T-helper 17 cell (primary cell): ENCODE measurements at places on chromosomes 16 and 17.

DNA sequence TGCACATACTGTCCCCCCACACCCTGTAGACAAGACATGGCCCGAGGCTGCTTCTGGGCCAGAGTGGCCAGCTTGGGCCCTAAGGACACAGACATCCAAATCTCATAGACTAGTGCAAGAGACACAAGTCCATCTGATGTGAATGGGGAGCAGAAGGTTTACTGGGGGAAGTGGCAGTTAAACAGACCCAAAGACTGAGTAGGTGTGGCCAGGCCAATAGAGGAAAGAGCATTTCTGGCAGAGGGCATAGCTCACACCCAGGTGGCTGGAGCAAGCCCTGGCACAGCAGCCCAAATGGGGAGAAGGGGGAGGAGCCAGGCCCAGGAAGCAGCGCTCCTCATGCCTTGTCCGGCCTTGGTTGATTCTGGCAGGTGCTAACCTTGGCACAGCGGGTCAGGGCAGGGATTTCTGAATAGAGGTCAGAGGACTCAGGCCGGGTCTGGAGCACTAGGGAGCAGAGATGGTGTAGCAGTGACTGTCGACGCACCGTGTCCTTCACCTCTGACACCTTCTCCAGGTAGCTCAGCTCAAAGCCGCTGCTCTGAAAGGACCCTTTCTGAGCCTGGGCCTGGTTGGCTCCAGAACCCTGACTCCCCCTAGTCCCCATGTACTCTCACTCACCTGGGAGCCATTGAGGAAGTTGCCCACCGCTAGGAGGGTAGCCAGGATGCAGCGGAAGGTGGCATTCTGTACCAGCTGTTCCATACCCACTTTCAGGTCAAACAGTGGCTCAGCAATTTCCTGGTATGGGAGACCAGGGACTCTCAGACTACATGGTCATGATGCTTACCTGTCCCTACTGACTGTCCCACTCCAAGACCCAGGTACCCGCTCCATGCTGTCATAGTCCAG lies 4.1 kb downstream of the TMEM208 start:
- no peak for DNase-seq

GRCh38 chr16:23132775-23133463 lies 16.3 kb downstream of the USP31 start:
- DNase-seq = no peak

DNA sequence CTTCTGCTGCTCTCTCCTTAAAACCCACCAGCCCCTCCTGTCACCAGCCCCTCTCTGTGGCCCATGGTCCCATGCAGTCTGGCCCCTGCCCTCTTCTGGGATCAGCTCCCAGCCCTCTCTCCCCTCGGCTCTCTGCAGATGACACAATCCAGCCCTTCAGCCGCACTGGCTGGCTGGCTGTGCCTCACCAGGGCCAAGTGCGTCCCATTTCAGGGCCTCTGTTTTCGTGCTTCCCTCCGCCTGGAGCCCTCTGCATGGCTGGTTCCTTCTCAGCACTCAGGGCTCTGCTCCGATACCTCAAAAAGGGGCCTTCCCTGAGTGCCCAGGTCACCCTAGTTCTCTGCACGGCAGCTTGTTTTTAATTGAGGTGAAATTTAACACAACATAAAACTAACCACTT lies 124.3 kb downstream of the SOCS1 start:
- no peak for DNase-seq

DNA sequence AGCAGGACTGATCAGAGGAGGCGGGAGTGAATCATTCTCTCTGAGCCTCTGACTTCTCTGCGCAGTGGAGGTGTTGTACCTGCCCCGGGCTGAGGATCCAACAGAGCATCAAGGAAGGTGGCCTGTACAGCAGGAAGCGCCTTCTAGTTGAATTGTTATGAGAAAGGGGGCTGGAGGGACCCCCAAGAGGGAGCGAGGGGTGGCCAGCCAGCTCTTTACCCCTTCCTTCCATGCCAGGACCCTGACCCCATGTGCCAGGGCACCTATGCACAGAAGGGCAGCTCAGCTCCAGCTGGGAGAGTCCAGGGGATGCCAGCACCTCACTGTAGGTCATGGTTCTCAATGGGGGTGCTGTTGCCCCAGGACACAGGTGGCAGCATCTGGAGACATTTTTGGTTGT lies 149.3 kb downstream of the SDK2 start:
- DNase-seq = no peak

GRCh38 chr16:89139907-89140361 lies 31.6 kb upstream of the CDH15 start:
- no peak for DNase-seq

DNA sequence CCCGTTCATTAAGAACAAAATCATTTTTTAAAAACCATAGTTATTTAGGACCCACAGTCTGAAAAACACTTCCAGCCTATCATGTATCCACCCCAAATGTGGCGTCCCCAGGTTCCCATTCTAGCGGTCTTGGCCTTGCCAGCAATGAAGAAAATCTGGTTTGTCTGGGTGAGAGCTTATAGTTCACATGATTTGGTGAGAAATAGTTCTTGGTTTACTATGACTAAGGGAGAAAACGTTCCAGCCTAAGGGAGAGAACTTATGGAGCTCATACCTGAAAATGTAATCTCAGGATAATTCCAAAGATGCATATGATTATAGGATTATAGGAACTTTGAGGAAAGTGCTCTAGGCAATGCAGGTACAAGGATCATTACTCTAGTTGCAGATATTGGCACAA lies 4.8 kb downstream of the MARVELD3 start:
- DNase-seq = no peak

DNA sequence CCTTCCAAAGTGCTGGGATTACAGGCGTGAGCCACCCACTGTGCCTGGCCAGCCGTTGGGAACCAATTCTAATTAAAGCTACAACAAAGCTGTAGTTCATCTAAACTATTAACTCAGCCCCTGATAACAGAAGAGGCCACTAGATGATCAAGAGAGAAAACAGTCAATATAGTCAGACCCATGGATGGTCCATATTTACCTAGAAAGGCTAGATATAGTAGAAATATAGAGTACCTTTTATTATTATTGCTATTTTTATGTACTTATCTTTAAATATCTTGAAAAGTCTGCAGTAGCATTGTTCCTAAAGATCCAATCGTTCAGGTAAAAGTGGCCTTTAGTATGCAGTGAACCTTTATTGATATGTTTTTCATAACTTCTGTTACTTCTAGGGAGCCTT lies 43.2 kb downstream of the RNF213 start:
- no peak for DNase-seq

GRCh38 chr16:56628486-56629350 lies 3.1 kb downstream of the MT1E start:
- DNase-seq = no peak

- DNase-seq = no peak
Observed at GRCh38 chr16:67548265-67549126, 13.8 kb upstream of the CTCF start.

DNA sequence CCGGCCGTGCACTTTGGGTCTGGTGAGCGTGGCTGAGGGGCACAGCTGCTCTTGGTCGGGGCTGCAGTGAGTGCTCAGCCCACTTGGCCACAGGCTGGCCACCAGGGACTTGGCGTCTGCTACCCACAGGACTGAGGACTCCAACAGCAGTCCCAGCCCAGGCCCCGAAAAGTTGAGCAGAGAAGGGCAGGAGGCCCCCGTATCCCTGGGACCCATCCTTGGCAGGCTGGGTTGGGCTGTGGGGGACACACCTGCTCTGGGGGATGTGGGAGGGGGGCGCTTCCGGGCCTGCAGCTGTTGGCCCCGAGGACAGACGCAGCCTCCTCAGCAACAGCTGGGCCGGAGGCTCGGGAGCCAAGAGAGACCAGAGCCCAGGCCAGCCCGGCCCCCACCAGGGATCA lies 19.4 kb upstream of the SSTR5 start:
- DNase-seq = no peak

DNA sequence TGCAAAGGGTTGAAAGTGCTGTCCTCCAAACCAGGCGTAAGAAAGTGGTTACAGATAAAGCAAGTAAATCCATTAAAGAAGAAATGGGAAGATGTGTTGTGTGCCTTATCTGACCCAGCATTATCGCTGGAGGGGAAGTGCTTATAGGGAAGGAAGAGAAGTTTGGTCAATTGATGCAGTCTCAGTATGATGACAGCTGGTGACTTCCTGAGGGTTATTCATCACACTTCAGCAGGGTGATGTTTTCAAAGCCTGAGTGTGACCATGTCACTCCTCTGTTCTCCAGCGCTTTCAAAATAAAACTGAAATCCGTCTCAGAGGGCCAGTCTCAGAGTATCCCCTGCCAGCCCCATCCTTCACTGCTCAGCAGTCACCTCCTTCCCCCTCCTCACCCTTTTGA lies 505.4 kb upstream of the RBFOX1 start:
- no peak for DNase-seq

- no peak for DNase-seq
Observed at GRCh38 chr16:14186795-14187221, 115.7 kb downstream of the MRTFB start.

DNA sequence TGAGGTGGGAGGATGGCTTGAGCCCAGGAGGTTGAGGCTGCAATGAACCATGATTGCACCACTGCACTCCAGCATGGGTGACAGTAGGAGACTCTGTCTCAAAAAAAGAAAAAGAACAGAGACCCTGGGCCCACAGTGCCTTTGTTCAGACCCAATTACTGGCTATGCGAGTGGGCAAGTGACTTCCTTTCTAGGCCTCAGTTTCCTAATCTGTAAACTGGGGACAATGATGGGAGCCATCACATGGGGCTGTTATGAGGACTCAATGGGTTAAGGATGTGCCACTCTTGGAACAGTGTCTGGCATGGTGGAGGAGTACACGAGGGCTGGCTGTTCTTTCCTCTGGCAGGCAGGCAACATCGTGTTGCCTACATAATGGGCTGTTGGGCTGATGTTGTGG lies 47.3 kb upstream of the NDRG4 start:
- DNase-seq = no peak

DNA sequence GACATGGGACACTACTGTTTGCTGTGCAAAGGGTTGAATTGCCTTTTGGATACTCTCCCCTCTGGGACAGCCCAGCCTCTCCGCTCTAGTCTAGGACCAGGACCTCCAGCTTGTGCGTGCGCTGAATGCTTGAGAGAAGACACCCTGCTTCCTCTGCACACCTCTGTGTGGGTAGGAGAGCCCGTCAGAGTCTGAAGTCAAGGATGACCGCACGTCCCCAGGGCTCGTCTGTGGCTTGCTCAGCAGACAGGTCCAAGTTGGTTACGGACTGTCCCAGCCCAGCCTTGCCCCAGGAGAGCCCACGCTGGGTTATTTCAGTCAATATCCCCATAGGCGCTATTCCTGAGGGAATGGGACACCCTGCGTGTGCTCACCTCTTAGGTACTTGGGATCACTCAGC lies 3.7 kb downstream of the C16orf89 start:
- no peak for DNase-seq

GRCh38 chr17:19005789-19006430 lies 1.3 kb upstream of the FAM83G start:
- DNase-seq = no peak

GRCh38 chr17:77594416-77595209 lies 363.9 kb upstream of the TNRC6C start:
- DNase-seq = no peak

DNA sequence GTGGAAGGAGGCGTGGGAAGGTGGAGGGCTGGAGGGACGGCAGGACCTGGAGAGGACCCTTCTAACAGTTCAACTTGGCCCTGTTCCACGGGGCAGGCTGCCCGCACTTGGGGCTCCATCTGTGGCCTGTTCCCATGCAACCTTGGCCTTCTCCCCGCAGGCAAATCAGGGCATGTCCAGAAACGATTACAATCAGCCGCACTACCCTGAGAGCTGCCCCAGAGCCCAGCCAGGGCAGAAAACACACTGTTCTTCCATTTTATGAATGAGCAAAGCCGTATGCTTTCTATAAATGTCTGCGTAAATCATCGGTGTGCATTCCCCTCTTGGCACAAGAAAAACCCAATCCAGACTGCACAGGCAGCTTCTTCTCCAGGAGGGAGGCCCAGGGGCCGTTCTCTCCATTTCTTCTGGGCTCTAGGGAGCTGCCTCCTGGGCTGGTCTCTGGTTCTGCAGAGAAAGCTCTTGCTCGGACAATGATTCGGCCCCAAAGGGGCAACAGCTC lies 228.7 kb downstream of the SOX9 start:
- DNase-seq = no peak
